Immature natural killer cell (primary cell): ENCODE measurements at places on chromosomes 12 and 14.

GRCh38 chr12:124328636-124329035, 33.7 kb downstream of the RFLNA start:
- H3K4me3 ChIP-seq: no peak overlapping the region
- no peak for DNase-seq
- no peaks in the 10 kb centered on the region for H3K4me1 ChIP-seq
- H3K27me3 ChIP-seq: peaks cover 11% of the 10 kb centered on the region
- H3K36me3 ChIP-seq: peaks cover 15% of the 10 kb centered on the region

DNA sequence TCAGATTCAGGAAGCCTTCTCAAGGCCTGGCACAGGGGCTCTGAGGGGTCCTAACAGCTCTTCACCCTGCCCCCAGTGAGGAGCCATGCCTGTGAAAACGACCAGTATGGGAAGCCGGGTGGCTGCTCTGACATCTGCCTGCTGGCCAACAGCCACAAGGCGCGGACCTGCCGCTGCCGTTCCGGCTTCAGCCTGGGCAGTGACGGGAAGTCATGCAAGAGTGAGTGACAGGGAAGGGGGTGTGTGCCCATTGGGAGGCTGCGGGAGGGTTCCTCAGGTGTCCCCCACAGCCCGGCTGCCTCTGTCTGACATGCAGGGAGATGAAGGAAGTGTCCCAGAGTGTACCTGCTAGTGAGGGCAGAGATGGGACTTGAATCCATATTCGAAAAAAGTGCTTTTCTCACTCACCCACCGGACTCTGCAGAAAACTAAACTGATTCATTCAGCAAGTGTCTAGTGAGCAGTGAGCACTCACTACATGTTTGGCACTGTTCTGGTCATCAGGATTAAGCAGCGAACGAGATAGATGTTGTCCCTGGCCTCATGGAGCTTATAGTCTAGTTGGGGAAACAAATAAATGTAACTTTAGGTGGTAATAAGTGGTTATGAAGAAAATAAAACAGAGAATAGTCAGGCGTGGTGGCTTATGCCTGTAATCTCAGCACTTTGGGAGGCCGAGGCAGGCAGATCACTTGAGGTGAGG, 9.4 kb upstream of the LRP1-AS start:
- DNase-seq: no peak
- peaks cover 31% of the 10 kb centered on the region for H3K4me1 ChIP-seq
- H3K27me3 ChIP-seq: peaks cover 8% of the 10 kb centered on the region
- no peak overlapping the region for H3K27ac ChIP-seq

GRCh38 chr14:60977847-60978246, 3.0 kb downstream of the TRMT5 start:
- DNase-seq: no peak
- peaks cover 1% of the 10 kb centered on the region for H3K4me1 ChIP-seq
- H3K27me3 ChIP-seq: peaks cover 1% of the 10 kb centered on the region
- H3K4me3 ChIP-seq: no peak overlapping the region

DNA sequence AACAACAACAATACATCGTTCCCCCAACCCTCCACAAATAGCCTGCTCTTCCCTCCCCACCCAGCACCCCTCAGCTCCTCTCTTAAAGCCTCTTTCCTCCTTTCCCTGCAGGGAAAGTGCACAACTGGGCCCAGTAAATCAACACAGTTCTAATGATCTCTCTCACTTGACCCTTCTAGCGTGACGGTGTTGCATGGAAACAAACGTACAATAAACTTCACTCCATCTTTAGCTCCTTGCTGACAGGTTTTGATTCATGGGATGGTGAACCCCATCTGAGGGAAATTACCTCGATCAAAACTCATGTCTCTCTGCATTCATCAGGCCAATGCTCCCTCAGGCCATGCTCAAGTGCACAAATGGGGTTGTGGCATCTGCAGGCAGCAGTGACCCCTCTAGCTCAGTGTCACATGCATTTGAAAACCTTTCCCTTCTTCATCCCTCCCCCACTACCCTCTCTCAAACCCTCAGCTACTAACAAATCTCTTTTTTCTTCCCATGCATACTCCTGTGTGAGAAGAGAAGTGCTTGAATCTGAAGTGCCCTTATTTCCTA, 22.9 kb downstream of the GDF11 start:
- peaks cover 6% of the 10 kb centered on the region for H3K4me1 ChIP-seq
- H3K36me3 ChIP-seq: peaks cover 13% of the 10 kb centered on the region
- no peak overlapping the region for H3K4me3 ChIP-seq
- no peak for DNase-seq
- no peaks in the 10 kb centered on the region for H3K27me3 ChIP-seq

- no peak overlapping the region for H3K4me3 ChIP-seq
- DNase-seq: no peak
- H3K27me3 ChIP-seq: no peaks in the 10 kb centered on the region
- no peak overlapping the region for H3K27ac ChIP-seq
Observed at GRCh38 chr12:121253638-121254335, 42.7 kb downstream of the CAMKK2 start.

DNA sequence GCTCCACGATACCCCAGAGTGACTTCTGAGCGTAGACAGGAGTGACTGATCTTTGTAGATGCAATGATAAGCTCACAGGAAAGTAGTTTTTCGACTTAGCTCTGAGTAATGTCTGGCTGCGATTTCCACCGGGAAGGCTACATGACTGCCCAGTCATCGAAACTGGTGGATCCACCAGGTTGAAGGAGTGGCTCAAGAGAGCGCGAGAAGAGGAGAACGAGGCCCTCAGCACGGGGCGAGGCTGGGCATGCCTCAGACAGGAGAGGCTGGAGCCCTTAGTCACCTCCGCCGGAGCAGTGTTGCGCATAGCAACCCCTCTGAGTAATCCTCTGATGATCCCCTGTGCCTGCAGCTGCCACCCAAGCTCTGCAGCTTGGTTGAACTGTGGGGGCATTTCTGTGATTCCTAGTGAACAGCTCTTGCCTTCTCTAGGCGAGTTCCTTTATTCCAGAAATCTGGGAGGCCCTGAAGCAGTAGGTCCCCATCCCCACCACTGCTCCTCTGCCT, 25.6 kb downstream of the ELK3 start:
- DNase-seq: no peak
- peaks cover 2% of the 10 kb centered on the region for H3K27me3 ChIP-seq
- H3K4me3 ChIP-seq: no peak overlapping the region
- H3K27ac ChIP-seq: no peak overlapping the region
- peaks cover 38% of the 10 kb centered on the region for H3K4me1 ChIP-seq
- H3K36me3 ChIP-seq: peaks cover 24% of the 10 kb centered on the region

DNA sequence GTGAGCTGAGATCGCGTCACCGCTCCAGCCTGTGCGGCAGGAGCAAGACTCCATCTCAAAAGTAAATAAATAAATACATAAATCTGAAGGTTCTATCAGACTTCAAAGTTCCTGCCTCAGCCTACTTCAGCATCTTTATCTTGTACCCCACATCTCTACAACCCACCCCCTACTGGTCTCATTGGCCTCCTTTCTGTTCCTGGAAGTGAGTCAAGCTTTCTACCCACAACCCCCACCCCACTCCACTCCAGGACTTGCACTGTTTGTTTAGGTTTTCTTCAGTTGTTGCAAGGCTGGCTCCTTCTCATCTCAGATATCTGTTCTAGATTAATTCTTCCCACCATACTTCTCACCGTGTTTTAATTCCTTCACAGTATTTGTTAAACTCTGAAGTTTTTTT, 714 bp upstream of the PSMC6 start:
- H3K4me1 ChIP-seq: peaks cover 31% of the 10 kb centered on the region
- peak overlapping the region; percentile 98 for H3K27ac ChIP-seq
- peak; percentile 30 for DNase-seq
- peaks cover 21% of the 10 kb centered on the region for H3K36me3 ChIP-seq
- H3K27me3 ChIP-seq: no peaks in the 10 kb centered on the region

DNA sequence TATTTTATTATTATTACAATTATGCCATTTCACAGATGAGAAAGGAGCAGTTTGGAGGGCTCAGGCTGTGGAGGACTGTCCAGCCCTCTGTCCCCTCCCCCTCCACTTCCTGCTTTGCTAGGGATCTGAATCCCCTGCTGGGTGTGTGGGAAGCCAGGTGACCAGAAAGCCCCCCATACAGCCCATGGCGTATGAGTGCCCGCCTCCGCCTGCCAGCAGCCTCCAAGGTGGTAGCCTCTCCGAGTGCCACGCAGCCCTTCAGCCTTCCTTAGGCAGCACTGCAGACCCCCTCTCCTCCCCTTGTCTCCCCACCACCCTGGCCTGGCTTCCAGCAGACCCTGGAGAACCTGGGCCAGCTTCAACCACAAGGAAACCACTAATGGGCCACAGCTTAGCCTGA, 12.6 kb downstream of the DTX1 start:
- H3K27me3 ChIP-seq: peaks cover 2% of the 10 kb centered on the region
- peaks cover 21% of the 10 kb centered on the region for H3K4me1 ChIP-seq
- no peak overlapping the region for H3K27ac ChIP-seq
- no peak overlapping the region for H3K4me3 ChIP-seq

DNA sequence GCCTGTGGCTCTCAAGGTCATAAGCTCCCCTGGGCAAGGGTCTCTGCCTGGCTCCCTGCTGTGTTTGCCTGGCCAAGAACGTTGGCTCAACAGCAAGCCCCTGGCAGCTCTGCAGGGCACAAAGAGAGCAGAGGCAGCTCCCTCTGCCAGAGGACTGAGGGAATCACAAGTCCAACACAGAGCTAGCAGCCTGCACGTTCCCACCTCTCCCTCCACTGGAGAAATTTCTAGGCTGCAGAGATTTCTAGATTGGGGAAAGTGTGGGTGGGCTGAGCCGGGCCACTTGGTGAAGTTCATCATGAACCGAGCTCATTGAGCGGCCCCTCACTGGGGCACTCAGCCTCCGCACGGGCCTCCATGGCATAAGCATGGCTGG, 19.8 kb downstream of the ZFYVE21 start:
- DNase-seq: no peak
- no peaks in the 10 kb centered on the region for H3K36me3 ChIP-seq
- H3K27ac ChIP-seq: no peak overlapping the region
- H3K4me1 ChIP-seq: no peaks in the 10 kb centered on the region
- H3K27me3 ChIP-seq: no peaks in the 10 kb centered on the region

DNA sequence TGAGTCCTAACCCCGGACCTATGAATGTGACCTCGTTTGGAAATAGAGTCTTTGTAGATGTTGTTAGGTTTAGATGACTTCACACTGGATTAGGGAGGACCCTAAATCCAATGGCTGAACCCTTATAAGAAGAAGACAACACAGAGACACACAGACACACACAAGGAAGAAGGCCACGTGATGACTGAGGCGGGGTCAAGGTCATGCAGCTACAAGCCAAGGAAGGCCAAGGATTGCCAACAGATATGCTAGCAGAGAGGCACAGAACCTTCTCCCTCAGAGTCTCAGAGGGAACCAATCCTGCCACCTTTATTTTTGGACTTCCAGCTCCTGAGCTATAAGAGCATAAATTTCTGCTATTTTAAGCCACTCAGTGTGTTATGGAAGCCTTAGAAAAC, 31.8 kb downstream of the LTBP2 start:
- H3K4me1 ChIP-seq: no peaks in the 10 kb centered on the region
- no peak overlapping the region for H3K4me3 ChIP-seq
- peaks cover 39% of the 10 kb centered on the region for H3K27me3 ChIP-seq
- no peak for DNase-seq

- peaks cover 12% of the 10 kb centered on the region for H3K4me1 ChIP-seq
- H3K4me3 ChIP-seq: no peak overlapping the region
- H3K27ac ChIP-seq: no peak overlapping the region
- no peaks in the 10 kb centered on the region for H3K36me3 ChIP-seq
- H3K27me3 ChIP-seq: peaks cover 3% of the 10 kb centered on the region
Observed at GRCh38 chr14:75307700-75308379, 29.2 kb downstream of the FOS start.

- H3K4me3 ChIP-seq: no peak overlapping the region
- no peaks in the 10 kb centered on the region for H3K4me1 ChIP-seq
- no peak overlapping the region for H3K27ac ChIP-seq
- DNase-seq: no peak
Observed at GRCh38 chr12:24929953-24930352, 18.9 kb downstream of the BCAT1 start.

- H3K27me3 ChIP-seq: no peaks in the 10 kb centered on the region
- no peak for DNase-seq
- no peaks in the 10 kb centered on the region for H3K4me1 ChIP-seq
- no peak overlapping the region for H3K27ac ChIP-seq
- no peaks in the 10 kb centered on the region for H3K36me3 ChIP-seq
Observed at GRCh38 chr14:33742166-33742565, 208.7 kb downstream of the EGLN3 start.

DNA sequence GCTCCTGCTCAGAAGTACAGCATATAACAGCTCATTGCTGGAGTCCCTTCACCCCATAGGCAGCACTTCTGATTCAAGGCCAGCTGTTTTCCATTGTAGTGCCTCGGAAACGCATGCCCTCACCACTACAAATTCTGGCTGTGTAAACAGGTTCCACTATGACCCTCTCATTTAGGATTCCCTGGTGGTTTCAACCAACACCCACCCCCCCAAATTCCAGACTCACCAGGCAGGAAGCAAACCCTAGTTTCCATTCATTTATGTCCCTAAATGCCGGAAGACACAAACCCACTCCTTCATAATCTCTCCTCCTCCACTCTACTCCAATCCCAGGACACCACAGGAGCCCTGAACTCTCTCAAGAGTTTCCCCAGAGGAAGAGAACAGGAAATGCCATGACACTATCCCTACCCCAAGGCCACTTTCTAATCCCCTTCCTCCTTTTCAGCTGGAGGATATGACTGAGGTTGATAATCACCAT, 75.9 kb upstream of the TMPO start:
- no peak overlapping the region for H3K27ac ChIP-seq
- peaks cover 5% of the 10 kb centered on the region for H3K27me3 ChIP-seq
- H3K36me3 ChIP-seq: peaks cover 6% of the 10 kb centered on the region

DNA sequence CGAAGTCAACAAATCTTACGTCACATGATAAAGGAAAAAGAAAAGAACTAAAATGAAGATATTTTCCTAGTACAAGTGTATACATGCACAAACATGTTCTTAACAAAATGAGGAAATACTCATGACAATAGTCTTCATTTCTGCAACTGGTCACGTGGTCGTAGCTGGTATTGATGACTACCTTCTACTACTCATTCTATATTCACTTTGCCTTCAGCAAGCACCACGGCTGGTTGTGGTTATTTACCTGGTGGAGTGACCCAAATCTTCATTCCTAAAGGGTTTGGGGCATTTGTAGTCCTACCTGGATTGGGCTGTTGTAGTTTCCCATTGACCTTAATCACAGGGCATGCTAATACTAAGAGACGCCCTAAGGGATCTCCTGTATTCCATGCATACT, 51.2 kb downstream of the FIGNL2 start:
- H3K36me3 ChIP-seq: no peaks in the 10 kb centered on the region
- no peak for DNase-seq
- H3K27me3 ChIP-seq: peaks cover 3% of the 10 kb centered on the region
- no peaks in the 10 kb centered on the region for H3K4me1 ChIP-seq
- no peak overlapping the region for H3K4me3 ChIP-seq

GRCh38 chr14:103847451-103848174, at the start of gene PPP1R13B:
Gene PPP1R13B, minus strand, starts transcription at chr14:103847575. Its CDS starts 268 bp downstream, at chr14:103847307.
- peaks cover 6% of the 10 kb centered on the region for H3K27me3 ChIP-seq
- peak; percentile 92 for DNase-seq
- H3K4me3 ChIP-seq: peak within 1 kb of the TSS; percentile 96
- peaks cover 14% of the 10 kb centered on the region for H3K4me1 ChIP-seq
- no peaks in the 10 kb centered on the region for H3K36me3 ChIP-seq

- DNase-seq: no peak
- no peaks in the 10 kb centered on the region for H3K4me1 ChIP-seq
- no peaks in the 10 kb centered on the region for H3K36me3 ChIP-seq
- H3K4me3 ChIP-seq: no peak overlapping the region
- H3K27ac ChIP-seq: no peak overlapping the region
- no peaks in the 10 kb centered on the region for H3K27me3 ChIP-seq
Observed at GRCh38 chr14:80136358-80136757, 74.9 kb downstream of the DIO2 start.

GRCh38 chr12:72448089-72448488, 175.9 kb downstream of the TRHDE start:
- no peaks in the 10 kb centered on the region for H3K27me3 ChIP-seq
- no peak overlapping the region for H3K27ac ChIP-seq
- no peaks in the 10 kb centered on the region for H3K4me1 ChIP-seq
- no peak overlapping the region for H3K4me3 ChIP-seq
- no peak for DNase-seq
